ENCODE measurements at places on chromosomes 12 and 14.
A peak's percentile ranks its signal among the peaks of the same experiment; 100 is the strongest.

- DNase-seq = no peak
These were observed 77.6 kb upstream of the FUT8 start for GRCh38 chr14:65334765-65335410.

DNA sequence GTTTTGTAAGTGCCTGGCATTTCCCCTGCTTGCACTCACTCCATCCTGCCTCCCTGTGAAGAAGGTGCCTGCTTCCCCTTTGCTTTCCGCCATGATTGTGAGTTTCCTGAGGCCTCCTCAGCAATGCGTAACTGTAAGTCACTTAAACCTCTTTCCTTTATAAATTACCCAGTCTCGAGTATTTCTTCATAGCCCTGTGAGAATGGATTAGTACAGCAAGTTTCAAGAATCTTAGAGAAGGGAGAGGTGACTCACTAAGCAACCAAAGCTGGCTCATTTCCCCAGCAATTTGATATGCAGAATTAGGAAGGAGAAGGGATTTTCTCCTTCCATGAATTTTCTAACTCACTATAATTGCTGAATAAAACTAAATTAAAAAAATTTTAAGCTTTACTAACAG is 251.0 kb upstream of the FOXG1 start:
- DNase-seq = no peak

DNA sequence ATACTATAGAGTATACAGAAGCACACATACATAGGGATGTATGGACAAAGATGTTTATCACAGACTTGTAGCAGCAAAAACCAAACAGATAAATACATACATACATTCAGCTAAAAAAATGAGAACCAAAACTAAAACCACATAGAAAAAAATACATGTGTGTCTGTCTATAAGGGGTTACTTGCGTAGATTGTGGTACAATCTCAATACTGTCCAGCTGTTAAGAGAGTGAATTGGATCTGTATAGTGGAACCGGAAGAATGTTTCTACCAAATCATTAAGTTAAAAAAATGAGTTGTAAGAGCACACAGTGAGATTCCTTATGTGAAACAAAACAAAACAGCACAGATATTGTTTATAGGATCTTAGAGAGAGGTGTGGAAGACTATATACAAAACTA is 44.2 kb upstream of the DCD start:
- DNase-seq = no peak

GRCh38 chr14:21231020-21231652 is 38.1 kb downstream of the HNRNPC start:
- DNase-seq = peak; percentile 49

DNA sequence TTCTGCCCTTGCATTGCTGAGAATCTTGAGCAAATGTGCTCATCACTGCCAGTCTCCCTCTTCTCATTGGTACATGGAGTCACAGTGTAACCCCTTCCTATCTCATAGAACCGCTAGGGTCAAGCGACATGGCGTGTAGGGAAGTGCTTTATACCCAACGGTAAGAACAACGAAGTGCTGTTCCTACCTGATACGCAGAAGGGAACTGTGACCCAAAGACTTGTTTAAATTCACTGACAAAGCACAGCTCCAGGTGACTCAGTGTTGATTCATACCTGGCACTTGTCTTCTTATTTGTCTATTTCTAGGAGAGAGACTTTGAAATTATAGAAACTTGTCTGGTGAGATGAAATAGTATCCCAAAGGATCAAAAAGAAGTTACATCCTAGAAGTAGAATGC is 53.7 kb downstream of the FBXL14 start:
- DNase-seq = no peak

DNA sequence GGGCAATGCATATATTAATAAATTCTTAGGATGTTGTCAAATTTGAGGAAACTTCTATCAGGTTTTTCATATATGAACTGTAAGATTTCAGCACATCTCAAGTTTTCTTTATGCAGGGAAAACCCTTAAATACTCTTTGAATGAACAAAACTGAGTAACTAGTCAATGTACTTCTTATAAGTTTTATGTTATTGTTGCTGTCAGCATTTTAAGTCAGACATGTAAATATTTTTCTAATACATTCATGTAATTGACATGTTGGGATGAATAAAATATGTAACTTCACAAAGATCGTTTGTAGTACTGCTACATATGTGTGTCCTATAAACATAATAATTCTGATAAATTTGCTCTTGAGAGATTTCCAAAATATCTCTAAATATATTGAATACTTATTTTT is 109.6 kb downstream of the BMP4 start:
- no peak for DNase-seq
